ENCODE measurements at places on chromosomes 7 and 10. TPM values are rescaled to one million over a fixed set of nuclear protein-coding genes. Genes with fewer than 3 reads are reported as not detected.
A peak's percentile ranks its signal among the peaks of the same experiment; 100 is the strongest.

- no peak for DNase-seq
These were observed 401 bp downstream of the LRRC27 start for GRCh38 chr10:132332433-132332754.

- no peak for DNase-seq
These were observed 106.0 kb downstream of the UPF2 start for GRCh38 chr10:11936389-11937152.

- peak; percentile 40 for DNase-seq
These were observed 38.8 kb upstream of the CACUL1 start for GRCh38 chr10:118793545-118793944.

Gene C10orf143
- total RNA-seq: 2.0 TPM

Gene PCLO
- total RNA-seq: 4.6 TPM
